Retinal pigment epithelial cell (primary cell): ENCODE measurements at places on chromosomes 2 and 18.

DNA sequence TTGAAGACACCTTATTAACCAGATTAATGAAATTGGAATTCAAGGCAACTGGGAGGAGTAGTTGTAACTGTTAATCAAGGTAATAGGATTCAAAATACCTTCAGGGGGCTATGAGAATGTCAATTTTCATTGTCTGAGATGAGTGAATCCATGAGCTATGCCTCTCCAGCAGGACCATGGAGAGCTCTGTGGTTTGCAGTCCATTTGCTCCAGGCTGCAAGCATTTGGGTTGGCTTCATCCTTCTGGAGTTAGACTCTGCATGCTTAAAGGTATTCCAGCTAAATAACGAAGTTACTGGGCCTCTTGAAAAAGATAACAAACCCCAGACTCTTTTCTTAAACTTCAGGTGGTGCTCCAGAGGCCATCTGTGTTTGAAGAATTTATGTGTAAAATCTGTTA lies 207.1 kb upstream of the SLC8A1 start:
- DNase-seq = no peak

DNA sequence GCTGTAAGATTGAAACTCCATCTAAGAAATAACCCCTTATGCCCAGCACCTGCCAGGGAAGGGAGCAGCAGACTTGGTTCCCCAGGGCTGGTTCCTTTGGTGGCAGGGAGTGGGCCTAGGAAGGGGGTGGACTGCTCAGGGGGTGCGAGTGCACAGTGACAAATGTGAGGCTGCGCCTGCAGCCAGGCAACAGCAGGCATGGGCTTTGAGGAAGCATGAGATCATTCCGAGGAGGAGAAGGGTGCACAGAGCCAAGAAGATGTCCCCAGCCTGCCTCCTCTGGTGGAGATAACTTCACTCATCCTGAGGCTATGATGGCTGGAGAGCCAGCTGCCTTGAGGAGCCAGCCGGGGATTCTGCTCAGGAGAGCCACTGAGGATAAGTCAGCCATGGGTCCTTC lies 158.0 kb downstream of the CAPN13 start:
- DNase-seq = no peak

- DNase-seq = no peak
These were observed 47.6 kb upstream of the IL1R1 start for GRCh38 chr2:102094917-102095316.

GRCh38 chr2:224941960-224942359 lies 100.3 kb downstream of the DOCK10 start:
- no peak for DNase-seq

DNA sequence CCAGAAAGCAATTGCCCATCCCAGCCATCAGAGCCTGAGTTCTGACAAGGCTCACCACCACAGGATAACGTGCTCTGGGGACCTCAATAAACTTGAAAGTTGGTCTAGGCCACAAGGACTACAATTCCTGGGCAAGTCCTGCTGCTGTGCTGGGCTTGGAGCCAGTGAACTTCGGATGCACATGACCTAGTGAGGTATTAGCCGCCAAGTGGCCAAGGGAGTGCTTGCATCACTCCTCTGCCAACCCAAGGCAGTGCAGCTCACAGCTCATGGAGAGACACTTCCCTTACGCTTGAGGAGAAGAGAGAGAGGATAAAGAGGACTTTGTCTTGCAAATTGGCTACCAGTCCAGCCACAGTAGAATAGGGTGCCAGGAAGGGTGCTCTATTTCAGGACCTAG lies 219.6 kb downstream of the MBD2 start:
- no peak for DNase-seq

- no peak for DNase-seq
These were observed 670.3 kb upstream of the SALL3 start for GRCh38 chr18:78309307-78309706.

- DNase-seq = no peak
These were observed 41.6 kb upstream of the PLB1 start for GRCh38 chr2:28454016-28454930.

DNA sequence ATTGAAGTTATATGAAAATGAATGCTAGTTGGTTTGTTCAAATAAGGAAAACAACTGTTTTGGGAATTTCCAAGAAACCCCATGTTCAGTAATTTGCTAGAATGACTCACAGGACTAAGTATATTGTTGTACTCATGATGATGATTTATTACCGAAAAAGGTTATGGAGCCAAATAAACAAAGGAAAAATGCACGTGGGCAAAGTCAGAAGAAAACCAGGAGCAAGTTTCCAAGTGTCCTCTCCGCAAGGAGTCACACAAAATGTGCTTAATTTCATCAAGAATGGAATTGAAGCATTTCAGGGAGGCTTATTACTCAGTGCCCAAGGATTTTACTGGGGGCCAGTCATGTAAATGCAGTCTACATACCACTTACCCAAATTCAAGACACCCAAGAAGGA lies 1652.4 kb upstream of the TMEFF2 start:
- no peak for DNase-seq

DNA sequence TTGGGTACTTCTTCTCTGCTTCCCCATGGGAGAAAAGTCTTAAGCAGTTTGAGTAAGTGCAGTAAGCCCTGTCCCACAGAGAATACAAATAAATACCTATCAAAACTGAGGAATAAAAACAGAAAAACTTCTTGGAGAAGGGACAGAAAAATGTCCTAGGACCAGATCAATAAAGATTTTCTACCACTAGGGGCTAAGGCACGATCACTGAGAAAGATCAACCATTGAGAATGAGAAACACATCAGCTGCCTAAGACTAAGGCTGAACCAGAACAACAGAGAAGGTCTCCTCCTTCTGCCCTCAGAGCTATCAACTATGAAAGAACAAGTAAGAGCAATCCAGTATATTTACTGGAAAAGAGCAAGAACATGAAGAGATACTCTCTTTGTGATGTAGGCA lies 763.6 kb upstream of the LRRTM1 start:
- no peak for DNase-seq

GRCh38 chr2:173150963-173151362 lies 75.3 kb downstream of the MAP3K20 start:
- no peak for DNase-seq

- DNase-seq = no peak
These were observed 40.0 kb upstream of the ACKR3 start for GRCh38 chr2:236529606-236530005.

DNA sequence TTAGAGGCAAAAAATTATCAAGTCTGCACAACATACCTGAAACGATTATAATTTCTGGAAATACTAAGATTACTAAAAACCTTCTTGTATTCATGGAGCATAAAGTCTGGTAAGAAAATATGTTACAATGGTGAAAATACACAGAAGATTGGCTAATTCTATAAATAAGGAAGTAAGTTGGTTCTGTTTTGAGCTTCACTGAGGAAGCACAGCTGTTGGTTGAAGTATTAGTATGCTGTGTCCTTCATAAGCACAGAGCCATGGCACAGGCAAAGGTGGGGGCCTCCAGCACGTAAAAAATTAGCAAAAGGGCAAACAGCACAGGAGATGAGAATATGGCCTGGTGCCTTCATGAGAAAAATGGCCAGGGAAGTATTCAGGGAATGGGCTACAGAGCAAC lies 40.4 kb upstream of the ANKRD62 start:
- DNase-seq = no peak

- no peak for DNase-seq
These were observed 262.7 kb downstream of the MYCN start for GRCh38 chr2:16203069-16203468.

DNA sequence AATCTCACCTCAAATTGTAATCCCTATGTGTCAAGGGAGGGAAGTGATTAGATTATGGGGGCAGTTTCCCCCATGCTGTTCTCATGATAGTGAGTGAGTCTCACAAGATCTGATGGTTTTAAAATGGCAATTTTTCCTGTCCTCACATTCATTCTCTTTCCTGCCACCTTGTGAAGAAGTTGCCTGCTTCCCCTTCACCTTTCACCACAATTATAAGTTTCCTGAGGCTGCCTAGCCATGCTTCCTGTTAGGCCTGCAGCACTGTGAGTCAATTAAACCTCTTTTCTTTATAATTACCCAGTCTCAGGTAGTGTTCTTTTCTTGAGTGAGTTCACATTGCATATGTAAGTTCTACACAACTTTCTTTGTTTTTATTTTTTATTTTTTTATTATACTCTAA lies 271.5 kb downstream of the EXOC6B start:
- DNase-seq = no peak

DNA sequence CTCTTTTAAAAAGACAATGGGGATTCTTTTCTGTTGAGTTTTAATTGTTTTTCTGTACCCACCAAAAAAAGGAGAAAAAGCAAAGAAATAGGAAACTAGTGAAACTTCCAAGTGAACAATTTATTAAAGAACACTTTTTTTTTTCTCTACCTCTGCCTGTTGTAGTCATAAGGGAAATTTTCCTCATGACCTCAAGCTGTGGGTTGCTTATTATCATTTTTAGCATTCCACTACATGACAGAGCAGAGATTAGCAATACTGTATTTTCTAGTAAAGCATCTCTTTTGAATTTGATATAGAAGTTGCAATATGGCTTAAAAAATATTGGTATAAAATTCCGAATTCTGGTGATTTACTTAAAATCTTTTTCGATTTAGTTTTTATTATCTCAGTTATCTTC lies 87.9 kb upstream of the LRRTM1 start:
- DNase-seq = peak; percentile 34
